ENCODE measurements at places on chromosomes 13 and 19.
A peak's percentile ranks its signal among the peaks of the same experiment; 100 is the strongest.

- DNase-seq: no peak
These were observed 13.1 kb downstream of the DNM2 start for GRCh38 chr19:10730932-10731331.

- DNase-seq: no peak
These were observed 7.9 kb downstream of the CLDN10 start for GRCh38 chr13:95560387-95560786.

DNA sequence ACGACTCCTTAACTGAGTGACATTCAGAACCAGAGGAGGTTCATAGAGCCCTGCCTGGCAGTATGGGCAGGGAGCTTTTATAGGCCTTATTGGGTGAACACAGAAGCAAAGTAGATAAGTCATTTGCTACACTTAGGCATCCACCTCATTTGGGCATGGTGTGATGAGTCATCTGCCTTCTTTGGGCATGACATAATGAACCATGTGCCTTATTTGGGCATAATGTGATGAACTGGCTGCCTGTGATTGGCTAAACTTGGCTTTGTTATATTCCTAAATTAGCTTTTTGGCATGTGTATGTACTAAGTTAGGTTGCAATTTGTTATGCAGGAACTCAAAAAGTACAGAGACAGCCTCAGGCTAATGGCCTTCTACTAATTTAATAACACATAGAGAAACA is 2210.2 kb upstream of the PCDH20 start:
- peak; percentile 36 for DNase-seq

- no peak for DNase-seq
These were observed 3.5 kb upstream of the SIGLEC7 start for GRCh38 chr19:51138549-51138979.

- DNase-seq: no peak
These were observed 332.2 kb downstream of the TEX29 start for GRCh38 chr13:111652676-111653075.

DNA sequence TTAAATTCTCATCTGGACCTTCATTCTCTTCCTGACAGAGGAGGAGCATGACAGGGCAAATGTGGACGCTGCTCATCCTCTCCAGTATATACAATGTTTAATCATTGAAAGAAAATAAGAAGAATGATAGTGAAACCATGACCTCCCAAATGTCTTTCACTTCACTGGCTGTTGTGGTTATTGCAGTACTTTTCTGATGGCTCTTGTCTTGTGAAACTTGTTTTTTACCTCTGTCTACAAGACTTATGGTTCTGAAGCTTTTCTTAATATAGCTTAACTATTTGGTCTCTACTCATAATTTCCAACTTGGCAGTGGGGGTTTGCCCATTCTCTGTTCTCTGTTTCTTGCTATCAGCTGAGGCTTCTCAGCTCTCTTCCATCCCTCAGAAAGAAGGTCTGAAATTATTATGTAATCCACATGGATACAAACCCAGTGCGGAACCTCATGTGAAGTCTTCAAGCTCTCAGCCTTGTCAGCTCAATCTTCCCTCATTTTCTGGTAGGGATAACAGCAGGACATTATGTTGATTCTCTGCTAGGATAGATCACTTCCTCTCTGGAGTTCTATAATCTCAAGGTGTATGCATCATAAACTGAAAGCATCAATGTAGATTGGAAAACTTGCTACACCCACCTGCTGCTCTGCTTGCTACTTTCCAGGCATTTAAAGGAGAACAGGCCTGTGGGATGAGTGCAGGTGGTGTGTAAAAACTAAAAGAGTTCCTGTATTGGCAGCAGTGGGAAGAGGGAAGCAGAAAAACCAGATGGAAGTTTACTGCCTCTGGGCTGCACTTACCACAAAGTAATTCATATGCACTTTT is 250.3 kb upstream of the HTR2A start:
- no peak for DNase-seq

DNA sequence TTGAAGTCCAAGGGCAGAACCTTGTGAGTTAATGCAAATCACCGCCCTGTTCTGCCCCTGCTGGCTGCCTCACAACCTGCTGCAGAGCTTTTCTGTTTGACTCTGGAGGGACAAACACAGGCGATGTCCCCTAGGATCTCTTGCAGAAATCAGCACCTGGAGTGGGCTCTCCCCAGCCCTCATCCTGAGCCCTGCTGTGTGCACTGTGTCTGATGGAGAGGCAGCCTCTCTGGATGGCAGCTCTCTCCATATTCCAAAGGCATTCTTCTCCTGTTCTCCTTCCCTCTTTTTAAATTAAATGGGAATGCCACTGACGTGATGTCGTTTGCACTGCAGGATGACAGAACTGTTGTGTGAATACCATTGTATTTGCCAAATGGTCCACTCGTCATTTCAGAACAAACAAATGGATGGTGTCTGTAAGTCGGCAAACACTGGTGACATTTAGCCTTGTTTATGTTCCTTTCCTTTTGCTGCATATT is 184.1 kb downstream of the ZNF536 start:
- no peak for DNase-seq

DNA sequence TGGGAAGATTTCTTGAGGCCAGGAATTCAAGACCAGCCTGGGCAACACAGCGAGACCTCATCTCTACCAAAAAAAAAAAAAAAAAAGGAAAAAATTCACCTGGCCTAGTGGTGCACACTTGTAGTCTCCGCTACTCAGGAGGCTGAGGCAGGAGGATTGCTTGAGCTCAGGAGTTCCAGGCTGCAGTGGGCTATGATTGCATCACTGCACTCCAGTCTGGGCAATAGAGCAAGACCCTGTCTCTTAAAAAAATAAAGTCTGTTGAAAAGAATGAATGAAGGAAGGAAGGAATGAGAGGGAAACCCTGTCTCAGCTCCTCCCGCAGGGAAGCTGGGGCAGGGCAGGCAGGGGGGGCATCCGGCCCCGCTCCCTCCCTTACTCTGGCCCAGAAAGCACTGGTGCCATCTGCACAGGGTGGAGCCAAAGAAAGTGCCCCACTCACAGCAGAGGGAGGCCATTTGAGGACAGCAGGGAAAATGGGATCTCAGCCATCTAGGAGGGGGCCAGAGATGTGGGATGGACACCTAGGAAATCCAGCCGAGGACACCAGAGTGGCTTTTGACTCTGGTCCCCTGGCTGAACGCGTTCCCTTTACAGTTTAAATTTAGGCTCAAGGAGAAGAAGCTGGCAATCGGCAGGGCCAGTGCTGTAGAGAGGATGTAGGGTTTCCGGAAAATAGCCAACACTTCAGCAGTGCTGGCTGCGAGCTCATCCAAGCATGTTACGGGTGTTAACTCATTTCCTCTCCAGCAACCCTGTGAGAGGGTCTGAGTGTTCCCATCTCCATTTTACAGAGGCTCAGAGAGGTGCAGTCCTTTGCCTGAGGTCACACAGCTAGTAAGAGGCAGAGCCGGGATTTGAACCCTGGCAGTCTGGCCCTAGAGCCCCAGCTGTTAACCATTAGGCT is 3.6 kb upstream of the HPN start:
- DNase-seq: peak; percentile 10

DNA sequence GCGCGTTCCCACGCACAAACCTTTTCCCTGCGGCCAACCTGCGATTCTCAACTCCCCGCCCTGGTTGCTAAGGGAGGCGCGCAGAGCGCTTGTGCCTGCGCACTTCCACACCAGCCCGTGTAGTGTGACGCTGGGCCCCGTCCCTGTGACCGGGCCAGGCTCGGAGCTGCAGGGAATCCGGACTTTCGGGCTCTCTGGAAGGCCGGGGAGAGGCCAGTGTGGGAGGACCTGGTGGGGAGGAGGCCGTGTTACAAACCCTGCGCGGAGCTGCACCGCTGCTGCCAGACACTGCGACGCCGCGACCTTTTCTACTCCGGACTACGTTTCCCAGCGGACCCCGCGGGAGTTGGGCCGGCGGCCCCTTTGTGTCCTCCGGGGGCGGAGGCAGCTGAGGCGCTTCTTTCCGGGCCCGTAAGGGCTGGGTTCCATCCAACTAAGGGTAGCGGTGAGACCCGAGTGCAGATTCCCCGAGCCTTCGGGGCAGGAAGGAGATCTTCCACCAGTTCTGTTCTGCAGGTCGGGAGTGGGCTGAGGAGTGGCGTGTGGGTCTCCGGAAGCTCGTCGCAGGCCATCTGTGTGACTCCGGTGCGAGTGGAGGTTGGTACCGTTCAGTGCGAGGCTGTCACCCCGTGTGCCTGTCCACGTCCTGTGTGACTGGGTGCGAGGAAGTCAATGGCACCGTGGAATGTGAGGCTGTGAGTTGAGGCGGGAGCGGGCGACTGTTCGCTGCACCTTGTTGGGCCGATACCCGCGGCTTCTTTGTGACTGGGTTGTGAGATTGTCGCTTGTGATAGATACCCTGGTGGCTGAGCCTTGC is at the start of gene ZNF570:
ZNF570 (plus strand) TSS at position 396 of the 817 bp plus-strand sequence. CDS start 999 bp downstream, outside the sequence.
- DNase-seq: peak; percentile 89
